ENCODE measurements at places on chromosomes 12 and 14. TPM values are rescaled to one million over a fixed set of nuclear protein-coding genes. Genes with fewer than 3 reads are reported as not detected.
A peak's percentile ranks its signal among the peaks of the same experiment; 100 is the strongest.

GRCh38 chr14:75307700-75308379 lies 29.2 kb downstream of the FOS start:
- peak; percentile 69 for DNase-seq

SFSWAP gene
- polyA plus RNA-seq = 42.0 TPM

MUCL1 gene
- polyA plus RNA-seq = not detected

- no peak for DNase-seq
Measured at GRCh38 chr12:101859664-101860607, 17.4 kb upstream of the DRAM1 start.

EML1 gene
- 47.0 TPM for polyA plus RNA-seq

DNA sequence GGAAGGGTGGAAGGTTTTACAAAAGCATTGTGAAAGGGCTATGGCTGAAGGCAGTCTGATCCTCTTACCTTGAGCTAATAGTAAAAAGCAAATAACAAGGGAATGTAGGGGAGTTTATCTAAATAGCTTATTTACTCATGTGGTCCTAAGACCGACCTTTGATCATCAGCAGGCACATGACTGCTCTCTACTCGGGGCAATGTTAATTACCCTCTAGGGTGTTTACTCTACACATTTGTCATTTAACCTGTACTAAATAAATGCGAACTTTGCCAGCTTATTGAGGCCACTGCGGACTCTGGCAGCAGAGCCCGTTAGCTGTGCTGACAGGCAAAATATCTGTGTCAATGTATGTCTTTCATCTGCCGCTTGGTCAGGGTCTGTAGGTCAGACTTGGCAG lies 768.3 kb upstream of the ATXN7L3B start:
- no peak for DNase-seq

DNA sequence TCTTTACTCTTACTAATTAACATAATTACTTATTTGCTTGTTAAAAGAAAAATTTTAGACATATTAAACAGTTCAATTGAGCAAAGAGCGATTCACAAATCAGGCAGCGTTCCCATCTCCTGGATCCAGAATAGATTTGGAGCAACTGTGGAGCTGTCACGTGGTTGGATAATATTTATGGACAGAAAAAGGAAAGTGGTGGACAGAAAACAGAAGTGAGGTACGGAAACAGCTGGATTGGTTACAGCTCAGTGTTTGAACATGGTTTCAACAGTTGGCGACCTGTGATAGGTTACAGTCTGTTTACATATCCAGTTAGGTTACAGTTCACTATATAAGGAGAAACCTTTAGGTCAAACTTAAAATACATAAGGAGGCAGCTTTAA lies 19.7 kb upstream of the FAM234B start:
- no peak for DNase-seq

PPP4R4 gene
- 0.14 TPM for polyA plus RNA-seq

- no peak for DNase-seq
Measured at GRCh38 chr12:57733928-57734327, 4.6 kb downstream of the AGAP2 start.

DNA sequence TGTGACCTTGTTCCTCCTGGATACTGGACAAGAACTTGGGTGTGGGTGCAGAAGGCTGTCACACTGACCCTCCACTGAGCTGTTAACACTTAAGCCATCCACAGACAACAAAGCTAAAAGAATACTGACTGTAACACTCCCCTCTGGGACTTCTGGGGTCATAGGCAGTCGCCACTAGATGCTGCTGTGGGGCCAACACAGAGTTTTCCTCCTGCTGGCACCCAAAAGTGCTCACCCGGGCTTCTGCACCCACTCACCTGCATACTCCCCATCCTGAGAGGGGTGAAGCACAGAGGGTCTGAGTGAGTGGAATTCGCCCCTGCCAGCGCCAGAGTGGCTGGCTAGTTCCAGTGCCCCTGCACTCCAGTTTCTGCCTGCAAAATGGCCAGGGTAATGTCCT lies 422.4 kb upstream of the LMO3 start:
- DNase-seq = no peak

- DNase-seq = no peak
Measured at GRCh38 chr12:5522432-5523335, 90.8 kb downstream of the NTF3 start.

DNA sequence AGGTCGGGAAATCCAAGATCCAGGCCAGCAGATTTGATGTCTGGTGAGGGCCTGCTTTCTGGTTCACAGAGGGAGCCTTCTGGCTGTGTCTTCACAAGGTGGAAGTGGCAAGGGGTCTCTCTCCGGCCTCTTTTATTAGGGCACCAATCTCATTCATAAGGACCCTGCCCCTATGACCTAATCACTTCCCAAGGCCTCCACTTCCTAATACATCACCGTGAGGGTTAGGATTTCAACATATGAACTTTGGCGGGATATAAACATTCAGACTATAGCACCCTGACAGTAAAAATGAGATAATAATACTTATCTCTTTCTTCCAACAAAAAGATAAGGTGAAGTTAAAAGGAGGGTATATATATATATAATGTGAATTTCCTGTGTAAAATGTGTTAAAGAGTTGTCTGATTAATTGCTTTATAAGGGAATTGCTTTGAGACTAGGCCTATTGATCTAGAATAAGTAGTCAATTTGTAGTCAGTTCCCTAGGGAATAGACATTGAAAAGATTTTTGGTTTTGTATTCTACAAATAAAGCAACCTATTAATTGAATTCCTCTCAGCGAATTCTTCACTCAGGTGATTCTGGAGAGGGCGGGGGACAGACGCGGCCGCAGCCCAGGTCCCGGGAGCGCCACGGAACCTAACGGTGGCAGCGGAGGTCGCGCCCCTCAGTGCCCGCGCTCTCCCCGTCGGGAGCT lies 516 bp upstream of the LGALS3 start:
- no peak for DNase-seq

- DNase-seq = no peak
Measured at GRCh38 chr12:106893451-106893850, 62.3 kb upstream of the TMEM263 start.

MANSC4 gene
- 0.26 TPM for polyA plus RNA-seq

GRCh38 chr14:97854918-97855317 lies 1057.7 kb downstream of the VRK1 start:
- no peak for DNase-seq

PTGER2 gene
- 7.9 TPM for polyA plus RNA-seq
